Activated CD4-positive, CD25-positive, alpha-beta regulatory T cell (primary cell): ENCODE measurements at places on chromosomes 6 and 20.

DNA sequence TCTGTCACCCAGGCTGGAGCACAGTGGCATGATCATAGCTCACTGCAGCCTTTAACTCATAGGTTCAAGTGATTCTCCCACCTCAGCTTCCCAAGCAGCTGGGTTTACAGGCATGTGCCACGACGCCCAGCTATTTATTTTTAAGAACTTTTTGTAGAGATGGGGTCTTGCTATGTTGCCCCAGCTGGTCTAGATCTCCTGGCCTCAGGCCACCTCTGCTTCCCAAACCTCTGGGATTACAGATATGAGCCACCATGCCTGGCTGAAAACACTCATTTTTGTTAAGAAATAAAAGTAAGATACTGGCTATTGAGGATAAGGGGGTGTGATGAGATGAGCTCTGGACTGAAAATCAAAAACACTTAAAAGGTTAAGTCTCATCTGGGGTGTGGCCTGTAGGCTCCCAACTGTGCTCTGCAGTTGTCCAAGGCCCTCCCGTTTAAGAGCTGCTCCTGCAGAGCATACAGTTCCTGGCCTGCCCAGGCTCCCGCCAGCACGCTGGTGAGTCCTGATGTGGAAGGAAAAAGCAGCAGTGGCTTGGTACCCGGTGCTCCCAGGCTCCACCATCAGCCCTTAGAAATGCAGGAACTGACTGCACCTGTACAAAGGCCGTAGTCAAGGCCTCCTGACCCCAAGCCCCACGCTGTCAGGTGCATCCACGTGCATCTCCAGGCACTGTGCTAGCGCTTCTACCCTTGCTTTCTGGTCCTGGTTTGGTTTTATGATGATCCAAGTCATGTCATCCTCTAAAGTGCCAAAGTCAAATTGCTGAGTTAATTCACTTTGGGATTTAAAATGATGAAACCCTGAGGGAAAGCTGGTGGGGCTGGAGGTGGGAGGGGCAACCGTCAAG is 111.5 kb downstream of the TMEM242 start:
- no peak for DNase-seq

DNA sequence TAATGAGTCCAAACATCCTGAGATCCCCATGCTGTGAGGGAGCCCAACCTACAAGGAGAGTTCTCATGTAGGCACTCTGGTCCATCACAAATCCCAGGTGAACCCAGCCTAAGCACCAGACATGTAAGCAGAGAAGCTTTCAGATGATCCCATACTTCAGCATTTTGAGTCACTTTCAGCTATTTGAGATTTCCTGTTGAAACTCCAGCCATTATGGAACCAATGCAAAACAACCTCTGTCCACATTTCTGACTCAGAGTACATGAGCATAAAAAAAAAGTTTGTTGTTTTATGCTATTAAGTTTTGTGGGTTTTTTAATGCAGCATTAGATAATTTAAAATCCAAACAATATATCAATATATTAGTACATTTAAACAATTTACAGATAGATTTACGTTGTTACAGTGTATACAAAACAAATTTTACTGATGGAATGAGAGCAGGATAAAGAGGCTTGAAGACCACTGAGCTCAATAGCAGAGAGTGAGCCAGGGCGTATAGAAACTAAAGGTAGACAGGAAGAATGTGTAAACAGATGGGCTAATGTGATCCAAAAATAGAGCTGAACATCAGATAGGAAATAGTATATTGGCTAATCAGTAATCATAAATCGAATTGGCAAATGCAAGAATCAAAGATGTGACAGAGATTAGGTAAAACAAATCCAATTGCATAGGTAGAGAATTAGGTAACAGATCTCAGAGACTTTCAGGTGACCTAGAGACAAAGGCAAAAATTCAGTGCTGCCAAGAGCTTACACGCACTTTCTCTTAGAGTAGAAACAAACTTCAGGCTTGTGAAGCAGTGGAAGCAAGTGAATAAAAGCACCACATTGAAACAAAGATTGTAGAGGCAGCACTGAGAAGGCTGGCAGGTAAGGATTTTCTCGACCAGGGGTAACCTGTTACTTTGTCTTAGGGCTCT is 36.2 kb upstream of the PLCB1 start:
- no peak for DNase-seq

- no peak for DNase-seq
These were observed 69.3 kb downstream of the IBTK start for GRCh38 chr6:82178077-82178758.

GRCh38 chr6:81770381-81770780 is 17.9 kb upstream of the TENT5A start:
- no peak for DNase-seq

- no peak for DNase-seq
These were observed 228.9 kb upstream of the DEFB112 start for GRCh38 chr6:50278663-50279062.

DNA sequence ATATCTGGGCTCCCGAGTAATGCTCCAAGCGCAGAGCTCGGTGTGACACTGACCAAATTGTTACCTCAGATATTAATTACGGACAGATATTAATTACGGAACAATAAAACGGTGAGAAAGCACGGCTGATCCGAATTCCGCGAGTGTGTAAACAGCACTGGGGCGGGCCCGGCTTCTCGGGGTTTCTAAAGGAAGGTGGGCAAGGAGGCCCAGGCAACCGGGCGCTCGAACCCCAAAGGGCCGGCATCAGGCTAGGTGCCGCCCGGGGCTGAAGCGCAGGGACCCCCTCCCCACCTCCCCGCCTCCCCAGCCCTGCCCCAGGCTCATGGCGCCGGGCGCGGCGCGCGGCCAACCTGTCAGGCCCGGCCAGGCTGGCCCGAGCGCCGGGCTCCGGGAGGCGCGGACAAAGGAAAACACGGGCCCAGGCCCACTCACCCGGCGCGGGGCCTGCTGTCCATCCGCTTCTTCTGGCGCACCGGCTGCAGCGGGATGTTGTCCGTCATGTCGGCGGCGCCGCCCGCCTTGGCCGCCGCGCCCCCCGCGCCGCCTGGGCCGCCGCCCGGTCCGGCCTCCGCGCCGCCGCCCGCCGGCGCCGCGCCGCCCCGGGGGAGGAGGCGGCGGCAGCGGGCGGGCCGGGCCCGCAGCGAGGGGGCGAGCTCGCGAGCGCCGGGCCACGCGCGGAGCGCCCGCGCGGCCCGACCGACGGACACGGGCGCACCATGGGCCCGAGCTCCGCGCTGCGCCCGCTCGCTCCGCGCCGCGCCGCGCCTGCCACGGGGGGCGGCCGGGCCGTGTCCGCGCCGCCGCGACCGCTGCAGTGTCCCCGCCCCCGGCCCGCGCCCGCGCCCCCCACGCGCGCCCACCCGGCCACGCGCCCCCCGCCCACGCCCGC is at the start of gene ATP9A:
Gene ATP9A (minus strand): TSS at position 524 of the 892 bp plus-strand sequence. CDS start 21 bp downstream, at position 503.
- no peak for DNase-seq

GRCh38 chr20:49980140-49981008 is 2.4 kb upstream of the SNAI1 start:
- DNase-seq: no peak

DNA sequence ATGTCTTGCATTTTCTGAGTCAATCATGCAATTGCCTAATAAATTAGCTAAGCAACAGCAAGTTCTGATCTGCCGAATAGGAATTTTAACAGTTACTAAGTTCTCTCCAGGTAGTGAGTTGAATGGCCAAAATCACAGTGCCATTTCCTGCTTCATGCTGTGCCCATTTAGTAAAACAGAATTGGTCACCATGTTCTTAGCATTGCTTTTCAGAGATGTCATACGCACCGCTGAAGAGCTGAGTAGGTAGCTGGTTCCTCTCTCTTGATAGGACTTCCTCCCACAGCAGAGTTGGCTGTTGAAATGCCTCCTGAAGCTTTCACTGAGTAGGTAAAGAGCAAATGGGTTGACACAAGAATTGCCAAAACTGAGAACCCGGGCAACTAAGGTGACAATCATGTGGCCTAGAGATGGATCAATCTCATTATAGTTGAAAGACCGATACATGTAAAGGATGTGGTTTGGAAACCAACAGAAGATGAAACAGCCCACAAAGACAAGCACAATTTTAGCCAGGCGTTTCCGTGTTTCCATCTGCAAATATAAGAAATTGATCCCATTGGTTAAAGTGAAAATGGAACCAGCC is 57.1 kb upstream of the GJE1 start:
- no peak for DNase-seq

DNA sequence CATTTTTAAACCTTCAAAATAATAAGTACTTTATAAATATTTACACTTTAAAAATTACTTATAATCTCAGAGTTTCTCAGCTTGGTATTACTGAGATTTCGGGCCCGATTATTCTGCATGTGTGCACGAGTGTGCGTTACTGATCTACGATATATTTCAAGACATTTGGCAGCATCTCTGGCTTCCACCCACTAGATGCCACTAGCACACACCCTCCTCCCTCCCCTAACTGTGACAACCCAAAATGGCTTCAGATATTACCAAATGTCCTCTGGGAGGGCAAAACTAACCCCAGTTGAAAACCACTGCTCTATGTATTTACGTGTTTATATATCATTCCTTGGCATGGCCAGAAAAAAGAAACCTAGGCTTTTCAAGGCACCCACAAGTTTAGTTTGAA is 95.9 kb downstream of the FYN start:
- no peak for DNase-seq

- no peak for DNase-seq
These were observed 298.1 kb downstream of the TFAP2B start for GRCh38 chr6:51116723-51117122.

GRCh38 chr6:91626911-91627310 is 1040.0 kb upstream of the MAP3K7 start:
- DNase-seq: no peak
